ENCODE measurements at places on chromosomes 1 and 21. TPM values are rescaled to one million over a fixed set of nuclear protein-coding genes. Genes with fewer than 3 reads are reported as not detected.

DNA sequence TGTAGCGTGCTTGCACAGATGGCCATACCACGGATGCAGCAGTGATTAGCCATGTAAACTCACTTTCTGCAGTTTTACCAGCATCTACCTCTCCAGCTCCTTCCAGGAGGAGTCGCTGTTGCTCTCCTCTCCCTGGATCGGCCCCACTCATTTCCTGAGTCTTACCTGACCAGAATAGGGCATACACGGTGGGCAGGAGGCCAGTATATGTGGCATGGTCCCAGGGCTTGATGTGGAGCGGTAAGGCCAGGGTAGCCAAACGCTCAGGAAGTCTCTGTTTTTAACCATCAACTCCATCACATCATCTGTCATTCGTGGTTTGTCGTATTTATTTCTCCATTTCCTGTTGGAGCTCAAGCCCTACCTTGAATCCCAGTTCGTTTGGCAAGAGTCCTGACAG is 163.4 kb upstream of the USP24 start:
- DNase-seq: peak; percentile 23

GRCh38 chr21:31354604-31355443 is 10.8 kb upstream of the TIAM1 start:
- DNase-seq: peak; percentile 13

DNA sequence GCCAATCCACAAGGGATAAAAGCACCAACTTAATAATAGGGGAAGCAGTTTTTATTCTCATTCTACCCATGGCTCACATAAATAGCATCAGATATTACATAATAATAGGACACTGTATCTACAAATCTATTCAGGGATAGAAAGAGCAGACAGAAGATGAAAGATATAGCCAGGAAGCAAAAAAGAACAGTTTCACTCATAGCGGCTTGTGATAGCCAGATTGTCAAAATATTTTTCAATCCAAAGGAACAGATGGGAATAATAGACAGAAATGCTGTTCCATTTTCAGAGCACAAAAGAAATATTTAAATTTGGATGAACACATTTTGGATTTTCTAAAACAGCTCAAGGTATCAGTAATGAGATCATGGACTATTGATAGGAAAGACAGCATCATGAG is 232.5 kb upstream of the GREM2 start:
- DNase-seq: no peak

The USP33 gene
- total RNA-seq: 50.9 TPM

- DNase-seq: no peak
These were observed 110.1 kb downstream of the SLC45A1 start for GRCh38 chr1:8427986-8428385.

DNA sequence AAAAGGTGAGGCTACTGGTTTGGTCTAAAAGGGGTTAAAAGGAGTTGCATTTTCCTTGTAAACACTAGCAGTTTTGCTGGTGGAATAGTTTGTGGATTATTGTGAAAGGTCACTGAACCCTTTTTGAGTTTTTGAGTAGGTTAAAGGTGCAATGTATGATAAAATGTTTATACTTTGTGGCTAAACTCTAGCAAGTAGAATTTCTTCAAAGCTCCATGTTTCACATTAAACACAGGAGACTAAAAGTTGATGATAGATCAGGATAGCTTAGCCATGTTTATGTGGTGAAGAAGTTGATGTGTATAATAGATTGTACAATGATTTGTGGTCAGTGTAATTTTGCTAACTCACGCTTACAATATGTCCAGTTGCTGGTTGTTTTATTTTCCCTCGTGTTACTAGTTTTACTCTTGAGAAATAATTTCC is 13.1 kb downstream of the ZNF326 start:
- no peak for DNase-seq

DNA sequence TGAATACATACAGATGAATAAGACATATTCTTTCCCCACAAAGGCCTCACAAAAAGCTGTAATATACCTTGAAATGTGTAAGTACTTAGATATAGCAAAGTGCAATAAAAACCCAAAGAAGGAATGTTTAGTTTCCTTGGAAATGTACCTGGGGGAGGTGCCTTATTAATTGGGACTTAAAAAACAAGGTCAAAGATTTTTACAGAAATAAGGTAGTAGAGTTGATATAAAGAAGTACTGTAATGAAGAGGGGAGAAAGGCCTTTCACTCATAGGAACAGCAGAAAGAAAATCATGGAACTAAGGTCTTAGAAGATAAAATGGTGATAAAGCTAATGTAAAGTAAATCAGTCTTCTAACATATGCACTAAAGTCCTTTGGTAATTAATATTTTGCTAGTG is 153.9 kb upstream of the B3GALT2 start:
- no peak for DNase-seq

DNA sequence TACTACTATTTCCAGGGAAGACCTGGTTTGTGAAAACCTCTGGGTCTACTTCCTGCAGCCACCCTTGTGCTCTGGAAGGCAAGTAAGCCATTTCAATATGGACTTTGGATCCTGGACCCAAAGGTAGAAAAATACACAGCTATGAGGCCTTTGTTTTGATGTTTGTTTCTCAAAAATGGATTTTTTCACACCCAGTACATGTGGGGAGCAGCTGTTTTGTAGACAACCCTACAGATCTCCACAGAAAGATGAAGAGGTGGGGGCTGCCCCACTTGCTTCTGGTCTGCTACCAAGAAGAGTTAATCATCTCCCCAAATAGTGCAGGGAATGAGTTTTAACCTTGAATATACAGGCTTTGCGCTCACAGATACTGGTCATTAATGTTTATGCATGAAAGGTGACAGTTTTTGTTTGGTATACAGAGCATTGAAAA is 29.2 kb downstream of the ZNF281 start:
- DNase-seq: no peak

The CD84 gene
- total RNA-seq: 1.4 TPM

The CELA2B gene
- not detected for total RNA-seq

GRCh38 chr1:62325681-62326080 is 6.4 kb upstream of the KANK4 start:
- no peak for DNase-seq

GRCh38 chr1:207868251-207868773 is 42.6 kb downstream of the CD34 start:
- peak; percentile 60 for DNase-seq

DNA sequence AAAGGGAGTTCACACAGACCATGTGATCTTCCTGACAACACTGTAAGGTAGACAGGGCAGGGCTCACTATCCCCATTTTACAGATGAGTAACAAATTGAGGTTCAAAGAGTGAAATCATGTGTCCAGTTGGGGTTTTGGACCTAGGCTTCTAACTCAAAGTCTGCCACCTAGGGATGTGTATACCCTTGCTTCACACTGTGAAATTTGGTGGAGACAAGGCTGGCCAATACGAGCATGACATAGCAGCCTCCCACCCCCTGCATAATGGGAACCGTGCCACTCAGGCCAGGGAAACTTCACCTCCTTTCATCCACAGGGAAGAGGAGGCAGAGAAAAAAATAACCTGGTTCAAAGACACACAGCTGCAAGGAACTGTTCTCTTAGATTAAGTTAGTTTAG is 6.8 kb downstream of the IQGAP3 start:
- DNase-seq: no peak

The POU3F1 gene
- total RNA-seq: not detected

GRCh38 chr1:31198150-31198549 is 41.5 kb downstream of the NKAIN1 start:
- no peak for DNase-seq

DNA sequence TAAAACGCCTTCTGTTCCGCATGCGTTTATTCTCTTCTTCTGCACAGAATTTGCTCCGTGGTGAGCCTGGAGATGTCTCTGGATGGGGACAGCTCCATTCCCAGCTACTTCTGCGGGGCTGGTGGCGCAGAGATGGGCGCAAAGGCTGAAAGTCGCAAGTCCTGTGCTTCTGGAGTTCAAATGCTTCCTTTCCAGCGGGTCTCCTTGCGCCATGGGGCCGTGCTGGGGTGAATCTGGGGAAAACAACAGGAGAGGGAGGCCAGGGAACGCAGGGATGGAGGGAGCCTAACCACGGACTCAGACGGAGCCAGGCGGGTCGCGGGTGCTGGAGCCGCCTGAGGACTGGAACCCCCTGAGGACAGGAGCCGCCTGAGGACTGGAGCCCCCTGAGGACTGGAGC is 2.9 kb upstream of the OR2T12 start:
- DNase-seq: no peak

- no peak for DNase-seq
These were observed 628 bp upstream of the PLEKHM2 start for GRCh38 chr1:15683345-15684039.

DNA sequence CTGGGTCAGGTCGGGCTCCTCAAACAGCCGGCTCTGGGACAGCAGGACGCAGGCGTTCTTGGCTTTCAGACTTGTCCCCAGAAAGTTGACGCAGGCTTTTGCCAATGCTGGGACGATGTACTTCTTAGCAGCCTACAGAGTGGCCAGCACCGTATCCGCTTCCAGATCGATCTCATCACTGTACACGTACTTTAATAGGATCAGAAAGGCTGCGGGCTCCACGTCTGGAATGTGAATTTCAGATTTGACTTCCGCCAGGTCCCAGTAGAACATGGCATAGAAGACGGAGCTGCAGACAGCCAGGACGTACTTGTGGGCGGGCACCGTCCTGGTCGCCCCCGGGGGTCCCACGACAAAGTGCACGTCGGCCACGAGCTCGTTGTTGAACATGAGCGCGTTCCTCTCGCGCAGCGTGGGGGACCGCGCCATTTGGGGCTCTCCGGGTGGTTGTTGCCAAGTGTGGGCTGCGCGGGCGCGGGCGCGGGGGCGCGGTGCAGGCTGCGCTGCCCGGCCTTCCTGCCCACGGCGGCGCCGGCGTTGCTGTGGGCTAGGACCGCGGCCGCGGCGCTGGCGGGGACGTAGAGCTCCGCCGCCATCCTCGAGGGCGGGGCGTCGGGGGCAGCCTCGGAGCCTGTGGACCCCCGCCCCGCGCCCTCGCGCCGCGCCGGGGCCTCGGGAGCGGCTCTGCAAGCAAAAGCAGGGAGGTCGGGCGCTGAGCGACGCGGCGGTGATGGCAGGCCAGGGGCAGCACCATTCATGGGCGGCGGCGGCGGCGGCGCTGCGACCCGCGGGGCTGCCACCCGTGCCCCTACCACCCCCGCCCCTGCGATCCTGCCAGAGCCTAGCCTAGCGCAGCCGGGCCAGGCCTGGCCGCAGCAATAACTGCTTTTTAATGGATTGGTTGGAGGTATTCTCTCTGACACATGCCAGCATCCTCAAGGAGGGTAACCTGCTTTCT is 10.6 kb downstream of the CNR2 start:
- no peak for DNase-seq

DNA sequence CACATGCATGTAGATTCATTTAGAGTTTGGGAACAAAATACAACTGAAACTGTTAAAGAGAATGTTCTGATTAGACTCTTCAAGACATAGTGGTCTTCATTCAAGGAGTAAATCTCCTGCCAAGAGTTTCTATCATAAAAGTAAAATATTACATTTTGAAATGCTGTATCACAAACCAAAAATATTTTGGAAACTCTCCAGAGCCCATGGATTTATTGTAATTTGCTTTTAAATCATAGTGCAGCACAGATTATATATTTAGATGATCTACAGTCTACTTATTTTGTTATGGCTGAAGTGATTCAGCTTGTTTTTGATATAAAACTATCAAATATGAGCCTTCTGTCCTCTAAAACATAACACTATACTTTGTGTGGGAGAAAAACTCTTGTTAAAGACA is 105.3 kb downstream of the DISP1 start:
- no peak for DNase-seq

The NR1I3 gene
- total RNA-seq: not detected

DNA sequence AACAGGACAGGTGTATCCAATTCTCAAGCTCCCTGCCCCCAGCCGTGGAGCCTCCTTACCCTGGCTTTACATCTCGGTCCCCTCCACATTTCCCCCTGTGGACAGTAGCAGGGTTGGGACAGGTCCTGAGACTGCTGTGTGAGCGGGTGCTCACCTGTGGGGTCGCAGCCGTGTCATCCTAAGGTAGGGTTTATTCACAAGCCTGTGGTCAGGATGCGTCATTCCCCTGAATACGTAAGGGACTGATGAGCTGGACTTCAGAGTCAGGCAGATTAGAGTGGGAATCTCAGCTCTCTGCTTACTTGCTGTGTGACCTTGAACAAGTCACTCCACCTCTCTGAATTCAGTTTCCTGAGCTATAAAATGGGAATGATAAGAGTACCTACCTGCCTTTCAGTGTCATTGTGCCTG is 17.7 kb downstream of the ZNF362 start:
- no peak for DNase-seq

All from transverse colon (tissue), 4 donors.